NCI-H1417 treated with DMSO at 0.1 percent for 48 hours (cell line): ENCODE measurements at places on chromosomes 5 and 9.
A peak's percentile ranks its signal among the peaks of the same experiment; 100 is the strongest.

DNA sequence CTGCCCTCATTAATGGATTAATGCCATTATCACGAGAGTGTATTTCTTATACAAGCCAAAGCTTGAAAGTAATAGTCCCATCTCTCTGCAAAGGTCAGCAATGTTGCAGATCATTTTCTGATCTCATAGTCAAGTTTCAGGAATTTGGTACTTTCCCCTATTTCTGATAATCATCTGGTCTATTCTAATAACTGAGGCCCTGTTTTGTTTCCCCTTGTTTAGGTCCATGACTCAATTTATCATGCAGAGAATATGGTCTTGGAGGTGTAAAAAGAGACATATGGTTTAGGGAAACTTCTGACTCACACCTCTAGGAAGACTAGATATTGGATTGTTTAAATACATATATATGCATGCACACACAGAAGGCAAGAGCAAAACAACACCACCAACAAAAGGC lies 339.3 kb upstream of the NUDT12 start:
- no peak for DNase-seq

DNA sequence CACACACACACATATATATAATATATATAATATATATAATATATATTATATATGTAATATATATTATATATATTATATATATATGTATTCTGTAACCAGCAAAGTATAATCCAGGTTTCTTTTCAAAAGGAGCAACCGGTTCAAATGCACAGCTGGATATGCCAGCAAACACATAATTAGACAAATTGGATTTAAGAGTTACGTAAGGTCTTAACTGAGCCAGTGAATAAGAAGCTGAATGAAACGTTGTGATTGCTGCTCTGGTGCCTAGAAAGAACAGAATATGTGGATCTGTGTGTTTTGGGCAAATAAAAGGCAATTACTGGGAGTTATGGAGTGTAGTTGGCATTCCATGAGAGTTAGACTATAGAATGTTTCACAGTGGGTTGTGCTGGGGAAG lies 178.1 kb downstream of the SLF1 start:
- no peak for DNase-seq

DNA sequence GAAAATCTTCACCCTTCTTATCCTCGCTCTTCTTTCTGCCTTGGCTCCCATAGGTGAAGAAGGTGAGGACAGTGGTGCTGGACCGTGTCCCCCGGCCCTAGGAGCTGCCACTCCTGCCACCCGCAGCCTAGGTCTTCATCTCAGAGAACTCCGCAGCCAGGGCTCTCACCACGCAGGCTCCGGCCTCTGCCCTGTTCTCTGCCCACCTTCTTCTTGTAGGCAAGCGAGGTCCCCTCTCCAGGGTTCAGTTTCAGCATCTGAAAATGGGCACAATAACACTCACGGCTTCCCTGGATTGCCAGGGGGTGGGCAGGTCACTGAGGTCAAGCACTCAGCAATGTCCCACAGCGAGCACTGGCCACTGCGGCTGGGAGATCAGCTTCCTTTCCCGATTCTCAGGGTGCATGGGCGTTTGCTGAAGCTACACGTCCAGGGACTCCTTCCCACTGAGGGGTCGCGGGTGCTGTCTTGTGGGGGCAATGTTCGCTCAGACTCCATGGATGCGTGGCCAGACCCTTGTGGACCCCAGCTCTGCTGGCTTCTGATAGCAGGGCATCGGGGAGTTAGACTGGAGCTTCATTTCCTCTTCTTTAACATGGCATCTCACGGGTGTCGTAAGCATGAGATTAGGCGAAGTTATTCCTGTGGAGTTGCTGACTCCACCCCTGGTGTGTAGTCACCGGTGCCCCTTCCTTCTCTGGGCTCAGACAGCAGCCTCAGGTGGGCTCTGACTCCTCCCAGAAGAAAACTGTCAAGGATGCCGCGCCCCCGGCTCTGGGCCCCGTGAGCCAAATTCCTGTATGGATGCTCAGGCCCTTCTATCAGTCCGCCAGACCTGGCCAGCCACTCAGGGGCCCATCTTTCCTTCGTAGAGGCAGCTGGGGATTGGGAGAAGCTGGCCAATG lies 145.1 kb upstream of the IRX2 start:
- no peak for DNase-seq

DNA sequence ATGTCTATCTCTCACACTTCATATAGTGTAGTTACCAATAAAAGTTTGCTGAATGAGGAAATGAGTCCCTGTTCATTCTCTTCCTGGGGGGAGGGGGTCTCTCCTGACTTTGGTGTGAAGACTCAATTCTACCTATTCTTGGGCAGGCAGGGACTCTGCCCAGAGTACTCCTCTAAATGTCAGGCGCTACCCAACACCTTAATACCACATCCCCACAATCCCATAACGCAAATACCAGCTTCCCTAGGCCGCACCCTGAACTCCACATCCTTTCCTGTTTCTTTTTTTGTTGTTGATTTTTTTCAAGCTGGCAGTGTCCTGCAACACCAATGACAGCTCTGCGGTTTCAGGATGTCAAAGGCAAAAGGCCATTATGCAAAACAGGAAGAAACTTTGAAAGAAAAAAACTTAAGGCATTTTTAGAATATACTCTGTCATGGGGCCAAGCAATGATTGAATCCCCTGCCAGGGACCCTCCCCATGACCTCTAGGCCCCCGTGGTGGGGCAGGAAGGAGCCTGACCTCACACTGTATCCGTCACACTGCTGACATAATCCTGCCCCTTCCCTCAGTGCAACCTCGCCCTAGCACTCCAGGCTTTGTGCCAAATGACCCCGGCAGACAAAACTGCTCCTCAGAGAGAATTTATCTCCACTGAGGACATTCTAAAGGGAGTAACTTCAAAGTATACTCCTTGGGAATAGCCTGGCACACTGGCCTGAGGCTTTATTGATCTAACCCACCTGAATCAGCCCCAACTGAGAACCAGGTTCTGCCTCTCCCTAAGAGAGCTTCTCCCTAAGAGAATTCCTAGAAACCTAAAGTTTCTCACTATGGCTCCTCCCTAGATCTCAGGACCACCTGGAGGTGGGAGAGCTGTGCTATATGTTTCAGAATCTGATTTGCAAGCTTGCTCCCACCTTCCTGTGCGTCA lies 8.0 kb downstream of the B4GALT1 start:
- DNase-seq, result no peak

- DNase-seq, result no peak
These were observed 635 bp downstream of the IFT74 start for GRCh38 chr9:26956860-26957233.

DNA sequence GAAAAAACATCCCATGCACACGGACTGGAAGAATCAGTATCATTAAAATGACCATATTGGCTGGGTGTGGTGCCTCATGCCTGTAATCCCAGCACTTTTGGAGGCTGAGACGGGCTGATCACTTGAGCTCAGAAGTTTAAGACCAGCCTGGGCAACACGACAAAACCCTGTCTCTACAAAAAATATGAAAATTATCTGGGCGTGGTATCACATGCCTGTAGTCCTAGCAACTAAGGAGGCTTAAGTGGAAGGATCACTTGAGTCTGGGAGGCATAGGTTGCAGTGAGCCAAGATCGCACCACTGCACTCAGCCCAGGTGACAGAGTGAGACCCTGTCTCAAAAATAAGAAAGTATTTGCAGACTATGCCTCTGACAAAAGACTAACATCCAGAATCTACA lies 68.4 kb downstream of the TTC39B start:
- no peak for DNase-seq

GRCh38 chr9:36268007-36268427 lies 9.8 kb upstream of the GNE start:
- DNase-seq, result no peak

- no peak for DNase-seq
These were observed 56.4 kb downstream of the PFDN1 start for GRCh38 chr5:140246378-140247122.

- DNase-seq, result no peak
These were observed 19.5 kb upstream of the SNAPC3 start for GRCh38 chr9:15403155-15403554.

- no peak for DNase-seq
These were observed 5.9 kb downstream of the FAM78A start for GRCh38 chr9:131270171-131271015.

- peak; percentile 49 for DNase-seq
These were observed 17.6 kb downstream of the SLCO6A1 start for GRCh38 chr5:102481054-102481715.

GRCh38 chr9:126428534-126429175 lies 102.0 kb downstream of the MVB12B start:
- no peak for DNase-seq

- DNase-seq, result no peak
These were observed 144.9 kb upstream of the HAPLN1 start for GRCh38 chr5:83865579-83865978.

GRCh38 chr5:32276173-32276853 lies 36.4 kb downstream of the MTMR12 start:
- DNase-seq, result no peak

DNA sequence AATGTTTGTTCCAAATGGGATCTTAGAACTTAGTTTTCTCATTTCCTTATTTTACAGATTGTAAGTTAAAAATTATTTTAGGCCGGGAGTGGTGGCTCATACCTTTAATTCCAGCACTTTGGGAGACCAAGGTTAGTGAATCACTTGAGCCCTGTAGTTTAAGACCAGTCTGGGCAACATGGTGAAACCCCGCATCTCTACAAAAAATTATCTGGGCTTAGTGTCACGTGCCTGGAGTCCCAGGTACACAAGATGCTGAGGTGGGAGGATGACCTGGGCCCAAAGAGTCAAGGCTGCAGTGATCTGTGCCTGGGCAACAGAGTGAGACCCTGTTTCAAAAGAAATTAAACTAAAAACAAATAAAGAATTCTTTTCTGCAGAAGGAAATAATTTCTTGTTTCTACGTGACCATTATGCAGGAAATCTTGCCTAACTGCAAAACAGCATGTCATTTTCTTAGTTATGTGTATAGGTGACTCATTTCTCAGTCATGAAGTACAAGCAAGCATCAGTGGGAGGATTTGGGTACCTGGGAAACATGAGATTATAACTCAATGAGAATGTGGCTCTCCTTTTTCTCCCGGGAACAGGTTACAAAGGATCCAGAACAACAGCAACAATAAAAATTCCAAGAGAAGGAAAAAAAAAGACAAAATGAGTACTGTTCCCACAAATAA lies 375.1 kb upstream of the ST8SIA4 start:
- no peak for DNase-seq

DNA sequence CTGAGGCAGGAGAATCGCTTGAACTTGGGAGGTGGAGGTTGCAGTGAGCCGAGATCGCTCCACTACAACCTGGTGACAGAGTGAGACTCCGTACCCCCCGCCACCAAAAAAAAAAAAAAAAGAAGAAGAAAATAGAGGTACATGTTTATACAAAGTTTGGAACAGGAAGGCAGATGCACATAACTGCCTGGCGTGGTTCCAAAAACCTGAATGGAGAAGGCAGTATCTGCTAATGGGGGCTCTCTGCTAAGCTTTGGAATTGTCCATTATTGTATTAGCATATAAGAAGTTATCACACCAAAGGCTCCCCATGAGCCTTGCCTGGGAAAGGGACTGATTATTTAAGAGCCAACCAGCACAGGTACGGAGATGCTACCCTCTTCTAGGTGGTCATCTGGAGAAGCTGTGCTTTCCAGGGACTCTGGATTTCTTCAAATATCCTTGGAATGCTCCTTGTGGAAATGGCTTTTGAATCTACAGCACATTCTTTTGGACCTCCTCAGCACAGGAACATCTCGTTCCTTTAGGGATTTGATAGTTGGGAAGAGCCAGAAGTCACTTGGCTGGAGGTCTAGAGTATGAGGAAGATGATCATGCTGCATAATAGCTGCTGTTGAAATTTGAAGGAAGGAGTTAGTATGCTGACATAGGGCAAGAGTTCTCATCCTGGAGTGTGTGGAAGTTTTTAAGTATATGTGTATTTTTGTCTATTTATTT lies 42.5 kb upstream of the ABCA1 start:
- DNase-seq, result no peak

GRCh38 chr9:18596920-18597319 lies 123.0 kb downstream of the ADAMTSL1 start:
- no peak for DNase-seq

- DNase-seq, result no peak
These were observed 30.0 kb downstream of the CARD6 start for GRCh38 chr5:40871177-40871576.

- DNase-seq, result no peak
These were observed 2376.7 kb downstream of the MAT2B start for GRCh38 chr5:165882099-165882498.

- DNase-seq, result no peak
These were observed 145.7 kb downstream of the CWC27 start for GRCh38 chr5:64914396-64914795.

GRCh38 chr9:120350596-120350995 lies 229.4 kb downstream of the CDK5RAP2 start:
- no peak for DNase-seq

DNA sequence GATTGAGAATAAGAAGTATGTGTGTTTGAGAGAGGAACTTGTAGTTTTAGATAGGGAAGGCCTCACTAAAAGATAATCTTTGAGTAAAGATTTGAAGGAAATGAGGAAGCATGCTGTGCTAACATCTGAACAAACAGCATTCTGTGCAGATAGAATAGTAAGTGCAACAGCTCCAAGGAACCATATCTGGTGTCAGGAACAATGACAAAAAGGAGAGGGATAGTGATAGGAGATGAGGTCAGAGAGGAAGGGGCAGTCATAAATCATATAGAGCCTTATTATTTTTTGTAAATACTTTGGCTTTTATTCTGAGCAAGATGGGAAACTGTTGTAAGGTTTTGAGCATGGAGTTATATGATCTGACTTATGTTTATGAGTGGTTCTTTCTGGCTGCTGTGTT lies 3.8 kb downstream of the MRPL22 start:
- no peak for DNase-seq

GRCh38 chr9:101586651-101587050 lies 8.1 kb downstream of the PPP3R2 start:
- DNase-seq, result no peak

DNA sequence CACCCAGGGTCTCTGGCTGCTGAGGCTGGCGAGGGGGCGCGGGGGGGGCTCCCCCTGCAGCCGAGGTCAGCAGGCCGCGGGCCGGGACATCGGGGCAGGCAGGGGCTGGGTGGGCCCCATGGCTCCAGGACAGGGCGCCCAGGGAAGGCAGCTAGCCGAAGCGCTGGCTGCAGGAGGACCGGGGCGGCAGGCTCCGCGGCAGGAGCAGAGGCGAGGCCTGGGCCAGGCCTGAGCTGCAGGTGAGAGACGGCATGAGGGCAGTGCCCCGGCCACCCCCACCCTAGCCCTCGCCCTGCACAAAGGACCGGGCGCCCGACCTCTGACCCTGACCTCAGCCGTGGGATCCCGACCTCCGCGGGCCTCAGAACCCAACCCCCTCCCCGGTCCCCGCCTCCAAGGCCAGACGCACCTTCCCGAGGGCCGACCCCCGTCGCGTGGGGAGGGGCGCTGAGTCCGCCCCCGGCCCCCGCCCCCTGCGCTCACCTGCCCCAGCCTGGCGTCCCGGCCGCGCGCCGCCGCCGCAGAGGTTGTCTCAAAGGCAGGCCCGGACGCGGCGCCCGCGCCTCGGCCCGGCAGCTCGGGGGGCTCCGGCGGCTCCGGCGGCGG lies 431 bp downstream of the RNF208 start:
- no peak for DNase-seq

GRCh38 chr5:74162524-74162923 lies 478.0 kb downstream of the ENC1 start:
- DNase-seq, result no peak

- DNase-seq, result no peak
These were observed 184.6 kb downstream of the AP3B1 start for GRCh38 chr5:78109891-78110324.

GRCh38 chr5:177973066-177973635 lies 22.9 kb downstream of the PROP1 start:
- no peak for DNase-seq
